Activated CD4-positive, alpha-beta T cell treated with anti-CD3 and anti-CD28 coated beads, Interleukin-2, amount 50 U/mL, for 1 hour (primary cell): ENCODE measurements at places on chromosomes 13 and 19.
A peak's percentile ranks its signal among the peaks of the same experiment; 100 is the strongest.

DNA sequence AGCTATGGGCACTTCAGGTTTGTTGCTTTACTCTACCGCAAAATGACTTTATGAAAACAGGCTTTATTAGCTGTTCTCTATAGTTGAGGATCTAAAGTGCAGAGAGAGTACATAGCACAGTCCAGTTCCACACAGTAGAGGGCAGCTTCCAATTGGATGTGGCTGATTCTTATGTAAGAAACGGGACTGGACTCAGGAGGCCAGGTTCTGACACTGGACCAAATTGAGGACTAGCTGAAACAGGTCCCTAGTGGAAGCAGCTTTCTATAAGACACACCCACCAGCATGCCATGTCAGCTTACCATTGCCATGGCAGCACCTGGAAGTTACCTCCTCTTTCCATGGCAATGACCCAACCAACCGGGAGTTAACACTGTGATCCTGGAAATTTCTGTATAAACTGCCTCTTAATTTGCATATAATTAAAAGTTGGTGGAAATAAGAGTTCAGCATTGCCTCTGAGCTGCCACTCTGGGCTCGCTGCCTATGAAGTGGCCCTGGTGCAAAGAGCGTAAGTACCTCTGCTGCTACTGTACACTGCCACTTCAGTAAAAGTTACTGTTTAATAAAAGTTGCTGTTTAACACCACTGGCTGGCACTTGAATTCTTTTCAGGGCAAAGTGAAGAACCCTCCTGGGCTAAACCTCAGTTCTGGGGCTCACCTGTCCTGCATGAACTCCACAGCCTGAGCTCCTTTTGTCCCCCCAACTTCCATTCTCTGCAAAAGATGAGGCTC is 211.9 kb upstream of the SLC10A2 start:
- no peak for DNase-seq

- peak; percentile 38 for DNase-seq
These were observed 16.4 kb downstream of the ZNF574 start for GRCh38 chr19:42092350-42092749.

GRCh38 chr19:42488783-42489521 is 39.3 kb downstream of the CEACAM1 start:
- no peak for DNase-seq

- no peak for DNase-seq
These were observed 582.6 kb downstream of the SLITRK6 start for GRCh38 chr13:85216576-85216975.

DNA sequence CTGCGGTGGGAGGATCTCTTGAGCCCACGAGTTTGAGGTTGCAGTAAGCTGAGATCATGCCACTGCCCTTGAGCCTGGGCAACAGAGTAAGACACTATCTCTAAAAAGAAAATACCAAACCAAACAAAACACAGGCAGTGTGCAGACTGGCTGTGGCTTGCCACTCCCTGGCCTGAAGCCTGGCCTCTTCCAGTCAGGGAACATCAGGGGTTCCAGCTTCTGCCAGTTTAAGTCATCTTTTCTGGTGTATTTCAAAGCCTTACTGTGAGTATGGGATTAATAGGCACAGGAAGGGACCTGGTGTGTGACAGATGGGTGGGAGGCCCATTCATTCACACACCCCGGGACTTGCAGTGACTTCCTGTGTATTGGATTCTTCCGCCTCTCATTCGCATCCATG is 27.0 kb upstream of the F2RL3 start:
- no peak for DNase-seq

- DNase-seq, result no peak
These were observed 137.6 kb downstream of the FOXO1 start for GRCh38 chr13:40528881-40529280.

- no peak for DNase-seq
These were observed 290.7 kb downstream of the SPRY2 start for GRCh38 chr13:80050252-80050651.

DNA sequence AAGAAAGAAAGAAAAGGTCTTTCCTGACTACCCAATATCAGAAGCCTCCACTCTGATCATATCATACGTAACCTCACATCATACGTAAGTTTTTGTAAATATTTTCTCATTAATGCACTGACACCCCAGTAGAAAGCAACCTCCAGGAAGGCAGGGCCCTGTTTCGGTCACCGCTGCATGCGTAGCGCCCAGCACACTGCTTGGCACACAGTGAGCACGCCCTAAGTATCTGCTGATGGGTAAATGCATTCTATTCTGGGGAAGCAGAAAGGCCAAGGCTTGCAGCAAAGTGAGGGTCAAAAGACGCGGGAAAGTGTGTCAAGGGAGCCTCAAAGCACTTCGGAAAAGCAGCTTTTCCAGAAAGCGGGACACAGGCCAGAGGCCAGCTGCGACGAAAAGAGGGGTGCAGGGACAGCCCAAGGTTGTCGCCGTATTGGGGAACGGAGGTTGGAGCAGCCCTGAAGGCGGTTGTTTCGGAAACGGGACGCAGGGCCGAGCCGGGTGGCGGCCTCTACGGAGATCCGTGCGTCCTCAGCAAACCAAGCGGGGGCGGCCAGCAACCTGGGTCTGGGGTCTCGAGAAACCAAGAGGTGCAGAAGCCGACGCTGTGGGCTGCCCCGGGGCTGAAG is 463 bp downstream of the SUGP1 start:
- DNase-seq, result no peak

GRCh38 chr13:76418404-76418803 is 467.8 kb downstream of the KCTD12 start:
- no peak for DNase-seq

DNA sequence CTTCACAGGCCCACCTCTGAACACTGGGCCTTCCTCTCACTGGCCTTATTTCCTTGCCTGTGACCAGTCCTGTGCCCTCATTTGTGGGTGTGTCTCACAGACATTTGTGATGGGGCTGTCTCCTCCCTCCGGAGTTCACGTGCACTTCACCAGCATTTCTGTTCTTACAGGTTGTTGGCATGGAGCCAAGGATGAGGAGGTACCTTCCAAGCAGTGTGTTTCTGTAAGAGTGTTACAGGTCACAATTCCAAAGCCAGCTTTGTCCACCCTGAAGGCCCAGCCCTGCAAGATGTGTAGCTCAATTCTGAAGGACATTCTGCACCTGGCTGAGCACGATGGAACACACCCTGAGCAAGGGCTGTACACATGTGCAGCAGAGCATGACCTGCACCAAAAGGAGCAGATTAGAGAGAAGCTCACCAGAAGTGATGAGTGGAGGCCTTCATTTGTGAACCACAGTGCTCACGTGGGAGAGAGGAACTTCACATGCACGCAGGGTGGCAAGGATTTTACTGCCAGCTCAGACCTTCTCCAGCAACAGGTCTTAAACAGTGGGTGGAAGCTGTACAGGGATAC is 8.1 kb downstream of the ZNF749 start:
- no peak for DNase-seq

DNA sequence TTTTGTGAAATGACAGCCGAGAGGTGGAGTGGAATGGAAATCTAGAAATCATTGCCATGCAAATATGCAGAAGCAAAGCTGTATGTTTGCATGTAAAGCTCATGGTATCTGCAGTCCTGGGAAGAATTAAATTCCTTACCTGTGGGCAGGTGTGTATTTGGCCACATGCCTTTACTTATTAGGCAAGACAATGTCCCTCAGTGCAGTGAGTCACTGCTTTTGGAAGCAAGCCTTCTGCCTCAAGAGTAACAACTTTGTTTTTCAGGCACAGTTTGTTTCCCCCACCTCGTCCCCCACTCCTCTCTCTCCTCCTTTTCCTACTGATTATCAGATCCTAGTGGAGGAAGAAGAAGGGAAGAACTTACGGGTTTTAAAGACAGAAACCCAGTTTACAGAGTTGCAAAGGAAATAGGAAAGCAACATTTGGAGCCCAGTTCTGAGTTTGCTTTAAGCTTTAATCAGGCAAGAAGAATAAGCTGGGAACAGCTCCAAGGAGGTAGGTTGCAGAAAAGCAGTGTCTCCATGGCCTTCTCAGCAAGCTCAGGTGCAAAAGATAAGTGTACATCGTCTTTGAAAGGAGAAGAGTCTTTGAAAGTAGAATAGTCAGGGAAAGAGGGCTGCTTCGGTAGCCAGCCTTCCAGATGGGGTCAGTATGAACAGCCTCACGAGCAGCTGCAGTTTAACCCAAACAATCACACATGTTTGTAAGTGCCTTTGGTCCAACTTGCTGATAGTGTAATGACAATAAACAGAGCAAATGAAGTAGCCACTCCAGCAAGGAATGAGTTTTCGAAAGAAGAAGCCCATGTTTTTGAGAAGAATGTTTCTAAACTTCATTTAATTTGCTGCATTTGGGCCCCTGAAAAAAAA is 190.1 kb downstream of the KLF5 start:
- DNase-seq, result no peak

DNA sequence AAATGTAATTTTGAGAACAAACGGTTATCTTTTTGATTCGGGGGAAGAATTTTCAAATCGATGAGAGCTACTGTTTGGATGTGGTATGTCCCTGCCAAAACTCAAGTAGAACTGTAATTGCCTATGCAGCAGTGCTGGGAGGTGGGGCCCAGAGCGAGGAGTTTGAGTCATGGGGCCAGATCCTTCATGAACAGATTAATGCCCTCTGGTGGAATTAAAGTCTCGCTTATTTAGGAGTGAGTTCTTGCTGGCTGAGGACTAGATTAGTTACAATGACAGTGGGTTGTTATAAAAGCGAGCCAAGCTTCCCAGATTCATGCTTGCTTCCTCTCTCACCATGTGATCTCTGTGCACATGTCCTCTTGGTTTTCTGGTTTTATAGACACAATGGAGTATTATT is 11.8 kb upstream of the PRR20A start:
- no peak for DNase-seq

GRCh38 chr19:17861542-17862402 is 2.1 kb downstream of the RPL18A start:
- DNase-seq, result no peak

- no peak for DNase-seq
These were observed 87.5 kb downstream of the ING1 start for GRCh38 chr13:110801044-110801443.

DNA sequence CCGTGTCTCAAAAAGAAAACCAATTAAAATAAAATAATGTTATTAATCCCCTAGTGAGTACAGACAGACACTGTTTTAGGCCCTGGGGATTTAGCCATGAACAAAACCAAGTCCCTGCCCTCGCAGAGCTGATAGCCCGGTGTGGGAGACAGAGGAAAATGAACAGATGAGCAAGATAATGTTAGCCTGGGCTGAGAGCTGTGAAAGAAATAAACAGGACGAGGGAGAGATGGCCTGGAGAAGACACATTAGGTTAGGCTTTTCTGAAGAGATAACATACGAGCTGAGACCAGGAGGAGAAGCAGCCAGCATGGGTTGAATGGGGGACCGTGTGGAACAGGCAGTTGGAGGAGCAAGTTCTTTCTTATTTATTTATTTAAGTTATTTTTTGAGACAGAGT is 9.0 kb downstream of the RELB start:
- DNase-seq, result no peak

GRCh38 chr13:75635101-75635827 is 866 bp upstream of the LMO7 start:
- no peak for DNase-seq

- no peak for DNase-seq
These were observed 141.9 kb downstream of the TEX29 start for GRCh38 chr13:111462221-111462764.

GRCh38 chr13:71752775-71753513 is 114.1 kb downstream of the DACH1 start:
- DNase-seq, result no peak

GRCh38 chr19:4722671-4723594 is 709 bp downstream of the DPP9 start:
- DNase-seq, result no peak

- no peak for DNase-seq
These were observed 9.3 kb downstream of the HOOK2 start for GRCh38 chr19:12766051-12766521.

DNA sequence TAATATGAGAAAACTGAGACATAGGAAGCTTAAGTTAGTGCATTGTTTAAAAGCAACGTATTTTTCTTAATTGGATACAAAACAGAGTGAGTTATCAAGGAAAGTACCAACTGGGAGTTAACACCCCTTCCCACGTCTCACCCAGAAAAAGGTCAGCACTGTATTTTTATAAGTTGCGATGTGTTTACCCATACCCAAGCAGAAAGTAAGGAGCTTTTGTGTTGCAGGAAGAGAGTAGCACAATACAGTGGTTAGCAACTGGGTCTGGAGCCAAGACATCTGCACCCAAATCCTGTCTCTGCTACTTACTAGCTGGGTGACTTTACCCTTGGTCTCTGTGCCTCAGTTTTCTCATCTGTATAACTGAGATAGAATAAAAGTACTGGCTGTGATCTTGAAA is 34.3 kb downstream of the FAM216B start:
- DNase-seq, result no peak

DNA sequence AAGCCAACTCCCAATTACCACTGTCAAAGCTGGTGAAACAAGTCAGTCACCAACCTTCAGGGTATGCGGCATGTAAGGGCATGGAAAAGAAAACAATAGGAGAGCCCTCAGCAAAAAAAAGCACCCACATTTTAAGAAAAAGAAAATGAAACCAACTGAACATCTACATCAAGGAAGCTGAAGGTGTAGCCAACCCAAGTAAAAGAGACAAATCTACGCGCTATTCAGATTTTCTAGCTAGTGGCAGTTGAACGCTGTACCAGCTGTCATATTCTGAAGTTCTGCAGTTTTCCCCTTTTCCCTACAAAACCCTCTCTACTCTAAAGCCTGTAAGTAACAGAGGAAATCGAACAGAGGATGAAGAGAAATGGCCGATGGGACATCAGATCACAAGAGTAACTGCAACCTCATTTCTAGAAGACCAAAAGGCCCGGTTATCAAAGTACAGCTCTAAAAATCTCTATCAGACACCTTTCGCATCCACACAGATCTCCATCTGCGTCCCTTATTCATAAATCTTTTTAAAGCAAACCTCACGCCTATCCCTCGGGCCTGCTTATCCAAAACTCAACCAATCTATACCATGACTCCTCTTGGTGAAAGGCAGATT is 1.4 kb downstream of the MYCBP2 start:
- DNase-seq, result no peak

GRCh38 chr19:10864538-10864899 is 6.8 kb upstream of the CARM1 start:
- DNase-seq, result peak; percentile 80

DNA sequence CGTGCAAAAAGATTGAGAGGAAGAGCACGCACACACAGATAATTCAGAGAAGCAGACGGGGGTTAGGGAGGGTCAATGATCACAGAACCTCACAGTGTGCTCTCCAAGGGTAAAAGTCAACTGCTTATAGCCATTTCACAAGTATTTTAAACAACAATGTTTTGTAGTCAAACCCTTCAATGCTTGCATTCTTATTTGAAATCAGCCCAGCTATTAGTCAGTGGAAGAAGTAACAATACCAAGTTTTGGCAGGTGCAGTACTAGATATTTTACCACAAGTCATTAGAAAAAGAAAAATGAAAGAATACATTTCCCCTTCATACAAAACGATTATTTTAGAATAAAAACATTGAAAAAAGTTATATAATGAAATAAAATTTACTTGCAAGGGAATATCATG is 2.6 kb downstream of the CSNK1A1L start:
- no peak for DNase-seq

- DNase-seq, result no peak
These were observed 3.8 kb downstream of the MVB12A start for GRCh38 chr19:17423429-17424208.

GRCh38 chr19:54035215-54036178 is 28.2 kb downstream of the VSTM1 start:
- DNase-seq, result no peak

- no peak for DNase-seq
These were observed 14.7 kb upstream of the SOX1 start for GRCh38 chr13:112052213-112052612.

- DNase-seq, result no peak
These were observed 10.4 kb upstream of the NANOS2 start for GRCh38 chr19:45924891-45925447.

GRCh38 chr19:19214892-19215291 is 3.1 kb downstream of the NCAN start:
- peak; percentile 30 for DNase-seq

- DNase-seq, result no peak
These were observed 442 bp upstream of the FGF14 start for GRCh38 chr13:102402290-102402689.
